Stimulated activated CD4-positive, alpha-beta T cell treated with anti-CD3 and anti-CD28 coated beads, Interleukin-12 subunit alpha, Interleukin-12 subunit beta, amount 100 ng/mL, for 24 hours (primary cell): ENCODE measurements at places on chromosomes 12 and 14.

DNA sequence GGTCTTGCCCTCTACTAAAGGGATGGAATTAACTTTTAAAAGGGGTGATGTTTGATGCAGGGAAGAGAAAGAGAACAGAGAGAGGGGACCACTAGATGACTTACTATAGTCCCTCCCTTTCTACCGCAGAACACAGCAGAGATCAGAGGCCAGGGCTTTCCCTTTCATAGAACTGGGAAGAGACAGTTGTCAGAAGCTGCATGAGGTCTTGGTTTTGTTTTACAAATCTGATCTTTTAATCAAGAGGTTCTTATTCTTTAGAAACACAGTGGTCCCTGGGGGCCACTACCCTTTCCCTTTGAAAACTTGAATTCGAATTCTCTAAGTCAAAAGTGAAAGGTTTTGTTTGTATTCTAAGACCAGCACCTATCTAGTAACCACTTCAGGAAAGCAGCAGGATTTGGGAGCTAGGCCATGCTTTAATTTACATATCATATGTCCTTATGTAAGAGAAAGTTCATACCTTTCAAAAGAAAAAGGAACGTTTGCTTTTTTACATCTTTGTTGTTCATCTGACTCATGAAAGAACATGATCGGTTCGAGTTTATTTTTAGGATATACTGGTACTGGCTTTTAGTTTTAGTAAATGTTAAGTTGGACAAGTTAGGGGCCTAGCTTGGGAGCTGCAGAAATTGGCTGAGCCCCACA, 6.3 kb downstream of the FBXL14 start:
- DNase-seq: no peak

- DNase-seq: peak; percentile 93
Observed at GRCh38 chr14:22556021-22556989, 32.7 kb downstream of the DAD1 start.

DNA sequence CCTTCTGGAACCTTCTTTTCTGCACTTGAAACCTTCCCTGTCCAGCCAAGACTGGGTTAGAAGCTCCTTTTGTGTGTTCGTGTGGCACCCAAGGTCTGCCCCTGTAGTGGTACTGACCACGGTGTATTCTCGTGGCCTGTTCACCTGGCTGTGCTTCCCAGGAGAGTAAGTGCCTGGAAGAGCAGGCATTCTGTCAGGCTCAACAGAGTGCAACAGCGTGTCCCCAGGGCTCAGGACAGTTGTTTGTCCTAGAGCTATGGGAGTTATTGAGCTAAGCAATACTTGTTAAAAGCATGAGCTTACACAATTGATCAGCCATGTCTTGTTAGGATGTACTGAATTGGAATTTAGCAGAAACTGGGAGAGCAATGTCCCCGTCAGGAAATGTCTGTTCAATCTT, 12.9 kb upstream of the SLC38A2 start:
- no peak for DNase-seq

GRCh38 chr14:62143245-62143644, 381.0 kb downstream of the SNAPC1 start:
- DNase-seq: no peak

DNA sequence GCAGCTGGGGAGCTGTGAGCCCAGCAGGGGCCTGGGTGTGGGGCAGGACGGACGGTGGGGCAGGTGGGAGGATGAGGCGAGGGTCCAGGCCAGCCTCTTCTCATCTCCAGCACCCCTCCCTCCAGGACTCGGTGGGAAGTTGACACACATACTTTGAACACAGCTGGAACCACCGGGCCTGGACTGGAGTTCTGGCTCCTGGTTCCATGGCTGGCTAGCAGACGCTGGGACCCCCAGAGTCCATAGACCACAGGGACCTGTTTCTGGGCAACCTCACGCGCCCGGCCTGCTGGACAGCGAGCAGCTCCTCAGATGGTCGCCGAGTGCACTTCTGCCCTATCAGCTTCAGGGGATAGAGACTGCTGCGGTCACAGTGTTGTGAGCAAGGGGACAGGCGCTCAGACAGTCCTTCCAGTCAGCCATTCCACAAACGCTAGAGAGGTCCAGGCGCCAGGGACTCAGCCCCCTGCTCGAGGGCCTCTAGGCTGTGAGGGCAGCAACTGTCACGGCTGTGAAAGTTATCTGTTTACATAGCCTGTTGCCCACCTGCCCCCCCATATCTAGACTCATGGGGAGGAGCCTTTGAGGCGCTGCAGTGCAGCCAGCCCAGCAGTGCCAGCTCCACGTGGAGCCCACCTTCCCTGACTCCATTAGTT, 25.2 kb downstream of the TCHP start:
- DNase-seq: no peak

GRCh38 chr12:118370601-118371000, 2.1 kb downstream of the TAOK3 start:
- DNase-seq: no peak

GRCh38 chr12:38919191-38919590, 13.8 kb upstream of the CPNE8 start:
- no peak for DNase-seq

- DNase-seq: peak; percentile 31
Observed at GRCh38 chr14:54566410-54567223, at the start of gene SAMD4A. Gene SAMD4A, plus strand, starts transcription at chr14:54567128. Its CDS starts 789 bp downstream, at chr14:54567917.

- DNase-seq: no peak
Observed at GRCh38 chr12:125033288-125033687, 31.9 kb upstream of the AACS start.

GRCh38 chr12:87338681-87339080, 690.5 kb downstream of the C12orf50 start:
- no peak for DNase-seq

GRCh38 chr12:132491761-132492378, 1.9 kb downstream of the FBRSL1 start:
- DNase-seq: no peak

- no peak for DNase-seq
Observed at GRCh38 chr14:88476214-88476774, 78.5 kb downstream of the PTPN21 start.
